HT1080 (cell line): ENCODE measurements at places on chromosomes 12 and 14.

GRCh38 chr12:49936925-49937324 is 13.6 kb upstream of the AQP2 start:
- no peak for DNase-seq

DNA sequence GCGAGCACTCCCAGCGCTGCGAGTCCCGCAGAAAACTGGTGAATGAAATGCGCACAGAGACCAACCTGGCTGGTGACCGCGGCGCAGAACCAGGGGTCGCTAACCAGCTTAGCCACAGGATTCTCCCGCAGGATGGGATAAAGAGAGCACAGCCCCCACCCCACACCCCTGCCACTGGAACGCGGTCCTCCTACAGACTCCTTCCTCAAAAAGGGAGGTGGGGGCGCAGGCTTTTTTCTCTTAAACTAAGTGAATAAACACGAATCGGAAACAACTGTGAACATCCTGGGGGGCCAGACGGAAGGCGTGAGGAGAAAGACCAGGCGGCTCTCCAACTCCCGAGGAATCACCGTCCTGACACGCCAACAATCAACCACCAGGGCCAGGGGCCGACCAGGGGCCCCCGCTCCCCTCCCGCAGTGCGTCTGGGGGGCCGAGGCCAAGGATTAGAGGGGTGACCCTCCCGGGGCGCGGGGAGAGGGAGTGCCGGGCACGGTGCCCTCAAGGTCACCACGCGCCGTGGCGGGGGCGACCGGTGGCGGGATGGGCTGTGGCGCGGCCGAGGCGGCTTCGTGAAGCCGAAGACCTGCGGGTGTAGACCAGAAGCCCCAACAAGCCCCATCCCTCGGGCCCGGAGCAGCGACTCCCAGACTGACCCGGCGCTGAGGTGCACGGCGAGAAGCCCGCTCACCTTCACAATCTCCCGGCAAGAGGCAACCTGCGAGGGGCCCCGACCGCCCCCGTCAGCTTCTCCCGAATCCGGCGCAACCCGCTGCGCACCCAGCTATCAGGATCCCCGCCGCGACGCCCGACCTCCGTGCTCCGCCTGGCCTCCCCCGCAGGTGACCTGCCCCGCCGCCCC is 704 bp downstream of the ATP2B1 start:
- DNase-seq = no peak

GRCh38 chr12:54611715-54612149 is 23.0 kb downstream of the LACRT start:
- no peak for DNase-seq

- no peak for DNase-seq
These were observed 20.3 kb downstream of the FANCM start for GRCh38 chr14:45156067-45156466.

GRCh38 chr14:50087341-50088116 is 28.8 kb downstream of the VCPKMT start:
- no peak for DNase-seq

DNA sequence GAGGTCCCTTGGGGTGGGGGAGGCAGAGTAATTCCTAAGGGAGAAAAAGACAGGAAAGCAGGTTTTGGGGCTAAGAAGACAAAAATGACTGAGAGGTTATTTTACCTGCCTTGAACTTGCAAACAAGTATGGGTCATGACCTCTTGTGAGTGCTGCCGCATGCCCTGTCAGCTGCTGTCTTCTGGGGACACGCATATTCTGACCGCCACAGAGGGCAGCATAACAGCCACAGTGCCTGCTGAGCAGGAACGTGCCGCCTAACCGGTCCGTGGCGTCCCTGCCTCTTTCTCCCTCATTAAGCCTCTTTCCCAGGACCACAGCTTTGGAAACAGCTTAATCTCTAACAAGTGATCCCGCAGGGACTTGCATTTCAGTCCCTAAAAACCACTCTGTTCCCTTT is 51.3 kb upstream of the KCNA1 start:
- DNase-seq = no peak

DNA sequence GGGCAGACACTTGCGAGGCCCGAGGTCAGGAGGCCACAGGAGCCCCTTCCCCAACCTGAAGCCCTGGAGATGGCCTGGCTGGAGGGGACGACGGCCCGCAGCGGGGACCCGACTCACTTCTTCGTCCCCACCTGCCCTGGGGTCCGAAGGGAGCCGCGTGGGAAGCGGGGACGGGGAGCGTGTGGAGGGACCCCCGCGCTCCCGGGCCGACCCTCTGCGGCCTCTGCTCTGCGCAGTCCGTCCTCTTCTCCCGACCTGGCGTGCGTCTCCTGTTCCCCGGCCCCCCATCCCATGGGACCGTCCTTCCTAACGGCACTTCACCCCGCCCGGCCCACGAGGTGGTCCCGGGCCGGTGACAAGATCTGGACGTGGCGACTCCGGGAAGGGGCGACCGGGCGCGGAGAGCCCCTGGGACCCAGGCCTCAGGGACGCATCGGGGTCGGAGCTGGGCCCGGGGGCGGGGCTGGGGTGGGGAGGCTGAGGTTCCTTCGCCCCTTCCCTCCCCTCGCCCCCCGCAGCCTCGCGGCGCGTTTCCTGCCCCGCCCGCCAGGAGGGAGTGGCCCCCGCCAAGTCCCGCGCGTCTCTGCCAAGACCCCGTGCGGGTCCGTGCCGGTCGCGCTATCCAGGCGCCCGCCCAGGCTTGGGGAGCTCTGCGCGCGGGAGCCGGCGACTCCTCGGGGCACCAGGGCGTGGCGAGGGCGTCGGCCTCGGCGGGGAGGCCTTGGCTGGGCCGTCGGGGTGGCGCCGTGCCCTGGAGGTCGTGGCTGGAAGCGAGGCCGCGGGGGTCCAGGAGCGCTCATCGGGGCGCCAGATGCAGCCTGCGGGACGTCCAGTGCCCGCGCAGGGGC is 97.1 kb downstream of the TNFAIP2 start:
- no peak for DNase-seq

DNA sequence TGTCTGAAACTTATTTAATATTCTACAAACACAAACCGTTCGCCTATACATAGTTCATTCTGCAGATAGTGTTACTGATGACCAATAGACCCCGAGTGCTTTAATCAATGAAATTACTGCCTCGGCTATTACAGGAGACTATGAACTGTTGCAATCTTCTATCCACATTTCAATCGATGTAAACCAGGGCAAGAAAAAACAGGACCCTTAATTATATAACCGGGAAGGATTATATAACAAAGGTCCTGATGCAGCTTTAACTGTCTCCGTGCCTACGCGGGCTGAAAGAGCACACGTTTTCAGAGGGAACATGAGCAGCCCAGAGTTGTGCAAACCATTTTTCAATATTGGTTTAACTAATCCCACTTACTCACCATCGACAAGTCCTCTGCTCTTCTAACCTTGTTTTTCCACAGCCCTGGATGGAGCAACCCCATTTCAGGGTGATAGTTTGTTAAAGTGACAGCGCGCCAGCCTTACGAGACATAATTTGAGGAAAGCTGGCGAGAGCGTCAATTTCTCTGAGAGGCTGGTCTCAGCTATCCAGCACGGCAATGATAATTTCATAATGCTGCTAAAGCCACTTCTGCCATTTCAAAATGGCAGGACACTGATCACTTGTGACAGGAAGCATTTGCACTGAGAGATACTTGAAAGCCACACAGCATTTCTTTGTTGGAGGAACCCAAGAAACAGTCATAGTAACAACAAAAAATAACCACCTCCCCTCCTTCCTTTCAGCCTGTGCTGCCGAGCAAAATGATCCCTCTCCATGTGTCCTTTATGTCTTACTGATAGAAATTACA is 184.6 kb downstream of the FOXN3 start:
- DNase-seq = no peak

DNA sequence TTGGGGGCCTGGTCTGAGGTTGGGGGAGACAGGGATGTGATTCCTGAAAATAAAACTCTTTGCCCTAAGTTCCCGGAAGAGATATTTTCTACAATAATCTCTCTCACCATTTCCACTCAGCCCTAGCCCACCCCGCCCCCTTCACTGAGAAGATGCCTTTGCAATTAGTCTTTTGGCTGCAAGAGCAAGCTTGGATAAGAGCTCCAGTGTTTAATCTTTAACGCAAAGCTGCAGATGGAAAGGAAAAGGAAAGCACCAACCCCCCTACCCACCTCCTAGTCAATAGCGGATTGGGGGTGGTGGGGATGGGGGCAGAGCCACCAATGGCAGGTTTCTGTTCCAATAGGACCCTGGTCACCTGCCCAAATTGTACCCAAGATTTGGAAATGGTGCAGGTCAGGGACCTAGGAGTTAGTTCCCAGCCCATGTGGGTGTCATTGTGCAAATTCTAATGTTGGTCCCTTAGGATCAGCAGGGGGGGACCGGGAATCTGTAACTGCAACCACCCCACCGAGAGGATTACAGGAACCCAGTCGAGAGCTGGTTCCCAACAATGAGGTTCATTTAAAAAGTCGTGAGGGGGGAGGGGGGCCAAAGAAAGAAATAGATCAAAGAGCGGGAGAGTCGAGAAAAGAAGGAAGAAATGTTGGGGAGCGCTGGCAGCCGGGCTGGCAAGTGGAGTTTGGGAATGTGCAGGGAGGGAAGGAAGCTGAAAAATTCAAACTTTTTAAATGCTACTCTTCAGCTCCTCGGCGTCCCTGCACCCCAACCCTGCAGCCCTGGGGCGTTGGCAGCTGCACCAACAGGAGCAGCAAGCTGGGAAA is 1.6 kb downstream of the ZFP36L1 start:
- DNase-seq = no peak

DNA sequence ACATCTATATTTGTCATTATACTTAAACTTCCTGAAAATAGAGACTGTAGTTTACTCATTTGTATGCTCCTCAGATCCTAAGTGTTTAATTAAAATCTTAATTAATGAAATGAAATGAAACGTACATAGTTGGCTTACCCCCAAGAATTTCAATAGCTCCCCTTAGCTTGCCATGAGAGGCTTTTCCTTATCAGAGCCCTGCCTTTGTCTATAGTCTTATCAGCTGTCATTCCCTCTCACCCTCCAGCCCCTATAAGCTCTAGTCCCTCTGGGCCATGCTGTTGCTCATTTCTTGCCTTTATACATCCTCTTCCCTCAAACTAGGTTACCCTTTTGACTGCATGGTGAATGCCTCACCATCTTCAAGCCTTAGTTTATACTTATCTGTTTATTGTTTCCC is 1.1 kb upstream of the RTRAF start:
- DNase-seq = no peak

DNA sequence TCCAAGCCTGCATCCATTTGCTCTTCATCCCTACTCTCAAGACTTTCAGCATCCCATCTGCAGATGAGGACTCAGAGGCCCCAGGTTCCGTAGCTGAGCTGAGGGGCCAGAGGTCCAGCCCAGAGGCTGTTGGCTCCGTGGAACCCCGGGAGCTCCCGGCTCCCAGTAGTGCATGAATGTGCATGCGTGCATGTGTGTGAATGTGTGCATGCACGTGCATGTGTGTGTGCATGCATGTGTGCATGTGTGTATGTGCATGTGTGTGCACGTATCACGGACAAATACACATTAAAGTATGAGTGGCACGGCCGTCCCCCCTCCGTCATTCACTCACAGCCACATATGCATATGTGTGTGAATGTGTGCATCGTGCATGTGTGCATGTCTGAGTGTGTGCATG is 149.9 kb downstream of the KIF26A start:
- DNase-seq = no peak

DNA sequence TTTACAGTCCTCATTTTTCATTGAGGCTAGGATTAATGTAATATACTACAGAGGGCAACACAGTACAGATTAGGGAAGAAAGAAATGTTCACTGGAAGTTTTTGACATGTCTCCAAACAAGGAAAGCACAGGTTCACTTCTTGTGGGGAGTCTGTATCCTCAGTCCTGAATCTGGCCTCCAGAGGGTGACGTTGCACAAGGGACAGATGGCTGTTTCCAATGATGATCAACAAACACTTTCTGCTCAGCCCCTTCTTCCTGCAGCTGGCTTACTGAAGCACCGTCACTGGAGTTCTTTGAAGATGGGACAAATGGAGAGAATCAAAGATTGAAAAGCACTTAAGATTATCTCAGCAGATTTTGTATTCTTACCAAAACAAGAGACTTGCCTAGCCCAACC is 123.3 kb upstream of the OR4E1 start:
- no peak for DNase-seq

GRCh38 chr12:94690198-94690771 is 39.9 kb upstream of the TMCC3 start:
- no peak for DNase-seq

DNA sequence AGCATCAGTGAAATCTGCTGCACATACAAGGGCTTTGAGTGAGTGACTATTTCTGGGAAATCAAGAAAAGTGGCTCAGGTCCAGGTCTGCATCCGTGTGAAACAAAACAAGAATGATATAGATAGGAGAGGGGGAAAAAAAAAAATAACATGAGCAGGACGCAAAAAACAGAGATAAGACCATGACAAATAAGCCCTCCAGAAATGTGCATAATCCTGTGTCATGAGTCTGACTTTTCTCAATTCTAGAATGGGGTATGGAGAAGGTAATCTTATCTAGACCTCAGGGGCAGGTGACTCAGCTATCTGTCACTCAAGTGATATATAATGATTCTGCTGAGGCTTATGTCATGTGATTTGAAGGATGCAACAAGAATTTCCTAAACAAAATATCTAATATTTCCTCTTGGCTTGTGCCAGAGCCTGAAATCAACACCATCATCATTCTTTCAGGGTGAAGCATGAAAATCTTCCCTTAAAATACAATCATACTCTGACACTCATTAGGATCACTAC is 250.0 kb downstream of the PHLDA1 start:
- DNase-seq = peak; percentile 89

- peak; percentile 89 for DNase-seq
These were observed 17.7 kb upstream of the NEDD1 start for GRCh38 chr12:96889273-96889933.

DNA sequence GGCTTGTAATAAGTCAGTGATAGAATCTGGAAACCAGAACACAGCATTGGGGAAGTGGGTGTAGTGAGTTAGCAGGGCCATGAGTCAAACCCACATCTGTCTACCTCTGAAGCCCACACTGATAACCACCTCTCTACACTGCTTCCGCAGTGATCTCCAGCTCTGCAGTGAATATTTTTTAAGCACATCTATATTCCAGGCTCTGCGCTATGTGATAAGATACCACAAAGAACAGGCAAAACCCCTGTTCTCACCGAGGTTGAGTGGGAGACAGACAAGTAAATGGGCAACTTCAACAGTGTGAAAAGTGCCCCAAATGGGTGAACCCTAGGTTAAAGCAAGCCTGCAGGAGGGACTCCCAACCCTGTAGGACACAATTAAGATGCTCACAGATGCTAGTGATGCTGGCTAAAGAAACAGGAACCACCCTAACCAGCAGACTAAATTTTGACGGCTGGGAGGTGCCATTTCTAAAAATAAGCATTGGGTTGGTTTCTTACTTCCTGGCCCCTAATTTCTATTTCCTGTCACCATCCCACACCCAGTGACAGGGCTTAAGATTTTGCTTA is 375.0 kb downstream of the DPF3 start:
- DNase-seq = no peak

DNA sequence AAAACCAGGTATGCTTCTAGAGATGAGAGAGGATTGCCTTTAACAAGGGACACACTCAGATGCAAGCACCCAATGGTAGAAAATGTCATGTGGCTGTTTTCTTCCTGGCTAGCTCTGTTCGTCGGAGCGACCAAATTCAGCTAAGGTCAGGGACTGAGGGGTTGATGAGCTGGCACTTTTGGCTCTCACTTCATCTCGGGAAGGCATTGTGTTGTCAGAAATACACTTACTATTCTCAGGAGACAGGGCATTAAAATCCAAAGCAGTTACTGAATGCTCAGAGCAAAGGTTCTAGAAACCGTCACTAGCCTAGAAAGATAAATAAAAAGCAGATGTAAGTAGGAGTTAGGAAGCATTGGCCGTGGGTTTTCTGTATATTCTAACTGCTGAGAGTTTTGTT is 275.7 kb upstream of the SSTR1 start:
- no peak for DNase-seq
